ENCODE measurements at places on chromosomes 3 and 15. TPM values are rescaled to one million over a fixed set of nuclear protein-coding genes. Genes with fewer than 3 reads are reported as not detected.

DNA sequence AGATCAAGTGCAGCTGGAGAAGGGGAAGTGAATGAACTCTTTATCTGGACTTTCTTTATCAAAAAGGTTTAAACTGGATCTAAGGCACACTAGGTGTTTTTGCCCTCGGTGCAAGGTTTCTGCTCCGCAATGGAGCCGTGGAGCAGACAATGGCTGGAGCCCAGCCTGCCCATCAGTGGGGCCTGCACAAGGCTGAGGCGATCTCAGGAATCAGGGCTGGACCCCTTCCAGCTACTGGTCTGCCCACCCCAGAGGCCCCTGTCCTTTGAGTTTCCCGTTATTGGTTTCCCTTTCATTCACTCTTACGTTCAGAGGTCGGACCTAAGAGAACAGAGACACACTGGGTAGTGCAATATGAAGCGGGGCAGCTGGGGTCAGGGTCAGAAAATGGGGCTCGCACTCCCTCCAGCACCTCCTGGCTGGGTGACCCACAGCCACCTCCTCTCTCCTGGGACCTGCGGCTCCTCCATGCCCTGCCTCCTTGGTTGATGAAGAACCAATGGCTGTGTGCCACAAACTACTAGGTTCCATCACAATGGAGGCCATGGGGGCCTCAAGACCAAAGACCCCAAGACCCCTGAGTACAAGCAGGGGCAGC, 164.6 kb downstream of the CHSY1 start:
- no peak for DNase-seq

The BBX gene
- total RNA-seq: 94.4 TPM

DNA sequence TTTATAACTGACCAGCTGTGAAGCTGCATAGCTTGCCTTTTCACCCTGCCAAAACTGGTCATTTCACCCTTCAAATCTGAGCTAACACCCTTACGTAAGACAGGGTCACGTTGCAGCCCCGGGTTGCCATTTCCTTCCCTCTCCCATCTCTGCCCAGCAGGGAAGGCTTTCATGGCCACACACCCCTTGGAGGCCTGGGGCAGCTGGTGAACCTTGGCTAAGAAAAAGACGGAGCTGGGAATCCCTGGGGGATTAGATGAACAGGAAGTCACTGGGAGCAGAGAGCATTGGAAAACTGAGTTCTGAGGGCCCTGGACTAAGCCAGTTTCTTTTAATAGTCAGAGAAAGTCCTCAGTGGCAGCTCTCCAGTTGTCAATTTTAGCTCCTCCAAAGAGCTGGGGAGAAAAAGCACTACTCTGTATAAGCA, 67.8 kb downstream of the TTC23 start:
- DNase-seq: no peak

- no peak for DNase-seq
Observed at GRCh38 chr3:185276415-185276814, 22.6 kb upstream of the EHHADH start.

DNA sequence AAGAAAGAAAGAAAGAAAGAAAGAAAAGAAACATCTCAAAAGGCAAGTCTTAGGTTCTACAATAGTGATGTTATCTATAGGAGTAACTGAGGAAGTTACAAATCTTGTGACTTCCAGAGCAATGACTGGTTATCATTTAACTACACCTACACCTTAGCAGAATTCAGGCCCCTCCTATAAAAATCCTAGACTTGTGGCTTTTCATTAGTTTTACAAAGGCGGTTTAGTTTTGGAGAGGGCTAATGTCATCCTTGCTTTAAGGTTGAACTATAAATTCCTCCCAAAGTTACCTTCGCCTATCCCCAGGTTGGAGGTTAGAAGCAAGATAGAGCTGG, 4.1 kb upstream of the SCAP start:
- DNase-seq: no peak

- no peak for DNase-seq
Observed at GRCh38 chr15:31399544-31400171, 73.0 kb downstream of the KLF13 start.

The COL6A5 gene
- not detected for total RNA-seq

GRCh38 chr3:39460677-39461076, 6.8 kb upstream of the MOBP start:
- DNase-seq: no peak

- no peak for DNase-seq
Observed at GRCh38 chr3:60011218-60011617, 961.4 kb upstream of the CFAP20DC start.

DNA sequence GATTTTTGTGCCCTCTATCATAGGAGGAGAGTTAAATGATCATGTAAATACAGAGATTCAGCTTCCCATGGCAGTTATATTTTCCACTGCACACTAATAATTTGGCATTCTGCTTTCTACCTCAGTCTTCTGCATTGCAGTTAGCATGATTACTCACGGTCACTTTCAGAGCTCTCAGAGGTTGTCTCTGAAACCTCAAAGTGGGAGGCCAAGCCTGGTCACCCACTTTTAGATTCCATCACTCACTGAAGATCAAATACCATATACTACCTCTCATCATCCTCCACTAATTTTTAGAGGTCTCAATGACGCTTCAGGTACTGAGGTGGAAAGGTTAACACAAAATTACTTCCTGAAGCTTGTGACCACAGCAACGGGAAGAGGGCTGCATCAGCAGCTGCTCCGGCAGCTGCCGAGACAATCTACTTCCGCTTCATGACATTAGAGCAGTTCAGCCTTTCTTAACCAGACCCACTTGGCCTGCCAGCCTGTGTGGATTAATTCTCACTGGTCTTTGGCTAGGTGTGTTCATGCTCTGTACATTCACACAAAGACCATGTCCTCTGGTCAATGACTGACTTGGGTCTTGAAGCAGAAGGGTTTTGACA, 416.4 kb upstream of the PDZRN3 start:
- DNase-seq: no peak

The KLHL40 gene
- not detected for total RNA-seq

GRCh38 chr3:8524656-8525399, 23.2 kb downstream of the LMCD1 start:
- no peak for DNase-seq

DNA sequence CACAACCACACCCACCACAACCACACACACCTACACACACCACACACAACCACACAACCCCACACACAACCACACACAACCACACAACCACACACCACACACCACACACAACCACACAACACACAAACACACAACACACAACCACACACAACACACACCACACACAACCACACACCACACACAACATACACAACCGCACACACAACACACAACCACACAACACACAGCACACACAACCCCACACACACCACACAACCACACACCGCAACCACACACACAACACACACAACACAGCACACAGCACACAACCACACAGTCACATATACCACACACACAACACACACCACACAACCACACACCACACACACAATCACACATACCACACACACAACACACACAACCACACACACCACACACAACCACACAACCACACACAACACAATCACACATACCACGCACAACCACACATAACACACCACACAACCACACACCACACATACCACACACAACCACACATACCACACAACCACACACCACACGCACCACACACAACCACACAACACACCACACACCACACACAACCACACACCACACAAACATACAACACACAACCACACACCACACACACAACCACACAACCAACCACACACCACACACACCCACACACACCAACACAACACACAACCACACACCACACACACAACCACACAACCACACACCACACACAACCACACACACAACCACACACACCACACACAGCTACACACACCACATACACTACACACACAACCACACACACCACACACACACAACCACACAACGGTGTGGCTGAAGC, 23.7 kb downstream of the CPN2 start:
- no peak for DNase-seq

DNA sequence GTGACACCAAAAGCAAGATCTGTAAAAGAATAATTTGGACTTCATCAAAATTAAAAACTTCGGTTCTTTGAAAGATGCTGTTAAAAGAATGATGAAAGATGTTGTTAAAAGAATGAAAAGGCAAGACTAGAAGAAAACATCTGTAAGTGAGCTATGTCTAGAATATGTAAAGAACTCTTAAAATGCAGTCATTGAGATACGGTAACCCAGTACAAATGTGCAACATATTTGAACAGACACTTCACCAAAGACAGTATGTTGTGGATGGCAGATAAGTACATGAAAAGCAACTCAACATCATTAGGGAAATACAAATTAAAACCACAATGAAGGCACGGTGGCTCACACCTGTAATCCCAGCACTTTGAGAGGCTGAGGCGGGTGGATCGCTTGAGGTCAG, 139.5 kb downstream of the LRIG1 start:
- no peak for DNase-seq

GRCh38 chr15:66021496-66022162, 152.3 kb downstream of the RAB11A start:
- no peak for DNase-seq

- no peak for DNase-seq
Observed at GRCh38 chr3:12509466-12509865, 25.2 kb downstream of the TSEN2 start.

- DNase-seq: no peak
Observed at GRCh38 chr3:72079369-72079872, 294.5 kb upstream of the PROK2 start.

DNA sequence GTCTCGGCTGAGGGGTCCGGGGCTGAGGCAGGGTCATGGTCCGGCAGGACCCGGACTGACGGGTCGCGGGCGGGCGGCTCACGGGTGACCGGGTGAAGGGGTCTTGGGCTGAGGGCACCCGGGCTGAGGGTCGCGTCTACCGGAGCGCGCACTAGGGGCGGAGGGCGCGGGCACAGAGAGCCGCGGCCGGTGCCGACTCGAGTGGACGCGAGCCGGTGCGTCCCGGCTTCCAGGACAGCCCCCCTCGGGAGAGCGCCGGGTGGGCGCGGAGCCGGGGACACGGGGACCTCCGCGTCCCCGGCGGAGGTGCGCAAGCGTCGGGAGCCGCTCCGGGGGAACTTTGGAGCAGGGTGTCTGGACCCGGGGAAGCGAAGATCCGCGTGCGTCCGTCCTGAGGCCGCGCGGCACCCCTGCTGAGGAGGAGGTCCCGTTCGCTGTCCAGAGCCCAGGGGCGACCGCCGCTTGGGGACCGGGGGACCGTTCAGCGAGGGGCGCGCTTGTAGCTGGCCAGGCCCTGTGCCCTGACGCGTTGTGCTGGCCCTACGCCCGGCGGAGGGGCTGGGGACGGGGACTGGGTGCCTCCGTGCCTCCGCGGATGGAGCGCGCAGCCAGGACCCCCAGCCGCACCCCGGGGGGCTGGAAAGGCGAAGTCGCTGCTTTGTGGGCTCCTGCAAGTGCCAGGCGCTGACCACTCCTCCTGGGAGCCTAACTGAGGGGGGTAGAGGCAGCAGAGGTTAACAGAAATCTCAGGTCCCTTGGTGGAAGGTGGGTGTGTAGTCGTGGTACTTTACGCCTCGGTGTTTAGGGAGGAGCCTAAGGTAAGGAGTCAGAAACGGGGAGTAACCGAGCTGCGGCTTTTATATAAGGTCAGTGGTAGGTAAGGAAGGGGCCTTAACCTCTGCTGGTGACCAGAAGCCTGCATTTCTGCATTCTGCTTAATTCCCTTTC, at the start of gene PPARG:
TSS of gene PPARG (plus strand) at position 889 of the 948 bp plus-strand sequence. CDS start 90,642 bp downstream, outside the sequence.
- DNase-seq: no peak

The GLDN gene
- total RNA-seq: 20.7 TPM

The TYRO3 gene
- 9.1 TPM for total RNA-seq

DNA sequence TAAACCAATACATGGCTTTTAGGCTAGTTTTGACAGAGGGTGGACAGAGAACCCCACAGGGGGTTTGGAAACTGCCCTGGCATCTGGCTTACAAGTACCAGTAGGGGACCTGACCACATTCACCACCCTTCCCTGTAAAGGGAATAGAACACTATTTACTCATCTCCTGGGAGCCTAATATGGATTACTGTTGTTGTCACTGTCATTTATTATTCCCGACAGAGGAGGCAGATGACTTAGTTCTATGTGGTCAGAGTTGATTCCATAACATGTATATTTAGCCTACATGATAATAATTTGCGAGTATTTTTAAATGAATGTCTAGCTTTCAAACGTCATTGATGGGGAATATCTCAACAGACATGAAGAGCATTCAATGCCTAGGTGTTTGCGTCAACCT, 15.9 kb downstream of the ZBTB38 start:
- DNase-seq: no peak

DNA sequence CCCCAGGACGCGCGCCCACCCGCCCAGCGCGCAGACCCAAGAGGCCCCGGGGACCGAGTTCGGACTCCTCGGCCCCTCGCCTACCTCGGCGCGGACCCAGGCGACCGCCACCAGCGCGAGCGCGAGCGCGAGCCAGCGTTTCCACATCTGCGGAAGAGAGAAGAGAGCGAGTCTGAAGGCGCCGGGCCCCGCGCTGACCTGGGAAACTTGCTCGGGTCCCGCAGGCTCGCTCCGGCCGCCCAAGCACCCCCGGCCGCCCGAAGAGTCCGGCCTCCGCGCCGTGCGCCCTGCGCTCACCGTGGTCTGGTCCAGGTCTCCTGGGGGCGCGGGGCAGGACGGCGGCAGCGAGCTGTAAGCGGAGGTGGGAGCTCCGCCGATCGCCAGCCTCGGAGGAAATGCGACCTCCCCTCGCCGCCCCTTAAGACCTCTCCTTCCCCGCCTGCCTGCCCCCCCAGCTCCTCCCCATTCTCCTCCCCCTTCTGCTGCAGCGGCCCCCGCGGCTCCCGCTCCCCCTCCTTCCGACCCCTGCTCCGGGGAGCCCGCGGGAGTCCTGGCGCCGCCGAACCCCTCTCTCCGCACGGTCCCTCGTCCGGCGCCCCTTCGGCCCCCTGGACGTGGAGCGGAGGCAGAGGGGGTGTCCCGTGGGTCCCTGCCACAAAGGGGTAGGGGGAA, at the start of gene FSTL1:
TSS of gene FSTL1 (minus strand) at position 393 of the 672 bp plus-strand sequence. CDS start at position 147, 246 bp downstream.
- peak; percentile 38 for DNase-seq

DNA sequence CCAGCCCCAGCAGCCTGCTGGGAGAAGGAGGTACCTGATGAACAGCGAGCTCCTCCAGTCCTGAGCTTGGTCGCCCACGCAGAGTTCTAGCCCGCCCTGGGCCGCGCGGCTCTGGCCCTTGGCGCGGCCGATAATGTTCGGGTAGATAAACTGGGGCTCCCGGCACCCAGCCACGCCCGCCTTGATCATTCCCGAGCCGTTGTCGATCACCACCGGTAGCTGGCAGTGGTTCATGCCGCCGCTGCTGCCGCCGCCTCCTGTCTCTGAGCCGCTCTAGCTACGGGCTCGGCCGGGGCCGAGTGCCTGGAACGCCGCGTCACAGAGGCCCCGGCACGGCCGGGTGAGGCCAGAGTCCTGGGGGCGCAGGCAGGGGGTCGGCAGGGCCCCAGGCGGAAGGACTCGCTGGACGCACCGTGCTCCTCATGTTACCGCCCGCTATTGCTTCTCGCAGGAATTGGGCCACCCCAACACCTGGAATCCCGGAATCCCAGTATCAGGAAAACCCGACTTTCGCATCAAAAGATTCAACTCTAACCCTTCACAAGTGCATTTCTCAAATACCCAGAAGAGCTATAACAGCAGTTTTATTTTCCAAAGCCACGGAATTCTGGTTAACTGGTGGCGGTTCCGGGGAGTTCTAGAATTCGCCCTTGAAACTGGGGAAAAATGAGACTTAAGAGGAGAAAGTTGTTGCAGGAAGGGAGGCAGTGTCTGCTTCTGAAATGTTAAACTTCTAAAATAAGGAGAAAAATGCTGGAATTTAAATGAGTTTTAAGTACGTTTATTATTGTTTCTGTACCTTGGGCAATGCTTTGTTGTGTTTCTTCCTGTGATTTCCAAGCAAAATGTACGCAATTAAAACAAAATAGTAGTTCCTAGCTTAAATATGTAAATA, at the start of gene ACTRT3:
TSS of gene ACTRT3 (minus strand) at position 275 of the 895 bp plus-strand sequence. CDS start at position 234, 41 bp downstream.
- DNase-seq: peak; percentile 66

The SERINC4 gene
- 0.23 TPM for total RNA-seq

- DNase-seq: no peak
Observed at GRCh38 chr15:87816811-87817210, 439.7 kb downstream of the NTRK3 start.
